T1000 (cell line): ENCODE measurements at places on chromosomes 2 and 18.

DNA sequence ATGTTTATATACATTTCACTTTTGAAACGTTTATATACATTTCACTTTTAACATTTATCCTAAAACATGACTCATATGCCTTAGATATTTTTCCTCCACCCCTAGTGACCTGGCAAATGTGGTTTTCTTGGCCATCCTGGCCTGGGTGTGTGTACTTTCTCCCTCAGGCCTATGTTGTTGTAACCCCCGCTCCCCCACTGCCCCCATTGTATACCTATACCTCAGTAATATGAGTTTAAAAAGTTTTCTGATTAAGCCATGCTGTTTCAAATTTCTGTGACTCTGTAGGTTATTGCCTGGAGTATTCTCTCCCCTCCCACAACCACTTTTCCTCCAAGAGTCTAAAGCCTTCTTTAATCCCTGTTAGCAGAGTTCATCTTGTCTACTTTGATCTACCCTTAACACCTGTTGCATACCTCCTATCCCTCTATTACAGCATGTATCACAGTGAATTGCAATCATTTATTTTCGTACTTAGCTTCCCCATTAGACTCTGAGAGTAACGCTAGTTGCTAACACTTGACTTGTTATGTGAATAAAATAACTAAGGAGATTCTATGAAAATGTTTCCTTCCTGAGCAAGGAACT is 67.9 kb downstream of the LCLAT1 start:
- no peak for DNase-seq

- DNase-seq, result no peak
Observed at GRCh38 chr18:44909191-44909719, 228.6 kb downstream of the SETBP1 start.

GRCh38 chr18:25360301-25360899 is 8.4 kb upstream of the ZNF521 start:
- no peak for DNase-seq

- DNase-seq, result no peak
Observed at GRCh38 chr18:35106845-35107148, 65.6 kb downstream of the MAPRE2 start.

- no peak for DNase-seq
Observed at GRCh38 chr2:42171396-42171980, 2.3 kb downstream of the EML4 start.

- DNase-seq, result no peak
Observed at GRCh38 chr2:147614471-147614870, 230.4 kb upstream of the ACVR2A start.

DNA sequence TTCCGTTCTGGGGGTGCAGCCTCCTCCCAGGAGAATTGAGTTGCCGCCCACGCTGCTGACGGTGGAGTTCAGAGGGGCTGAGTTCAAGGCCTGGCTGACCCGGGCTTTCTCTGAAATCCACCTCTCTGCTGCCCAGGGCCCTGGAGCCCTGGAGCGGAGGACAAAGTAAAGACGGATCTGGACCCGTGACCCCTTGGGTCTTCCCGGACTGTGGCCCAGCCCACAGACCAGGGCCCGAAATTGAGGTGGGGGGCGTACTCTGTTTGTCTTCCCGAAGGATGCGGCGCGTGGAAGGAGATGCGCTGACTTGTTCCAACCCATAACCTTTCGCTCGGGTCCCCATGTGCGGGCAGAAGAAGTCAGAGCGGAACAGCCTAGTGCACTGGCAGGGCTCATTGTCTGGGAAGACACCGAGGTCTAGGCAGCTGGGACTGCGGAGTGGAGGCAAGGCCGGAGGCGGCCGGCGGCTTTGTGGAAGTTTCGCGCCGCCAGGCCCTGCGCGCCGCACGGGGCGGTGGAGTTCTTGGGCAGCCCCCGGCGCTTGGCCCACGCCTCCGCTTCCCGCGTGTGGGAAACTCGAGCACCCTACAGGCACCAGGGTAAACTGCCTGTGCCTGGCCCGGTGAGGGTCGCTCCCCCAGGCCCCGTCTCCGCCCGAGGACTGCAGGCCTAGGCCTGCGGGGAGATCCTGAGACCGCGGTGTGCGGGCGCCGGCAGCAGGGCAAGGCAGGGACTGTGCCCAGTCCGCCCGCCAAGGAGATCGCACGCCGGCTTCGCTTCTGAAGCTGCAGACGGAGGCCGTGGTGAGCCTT is 9.8 kb downstream of the POU3F3 start:
- no peak for DNase-seq

- no peak for DNase-seq
Observed at GRCh38 chr2:21820271-21820670, 696.5 kb downstream of the TDRD15 start.

DNA sequence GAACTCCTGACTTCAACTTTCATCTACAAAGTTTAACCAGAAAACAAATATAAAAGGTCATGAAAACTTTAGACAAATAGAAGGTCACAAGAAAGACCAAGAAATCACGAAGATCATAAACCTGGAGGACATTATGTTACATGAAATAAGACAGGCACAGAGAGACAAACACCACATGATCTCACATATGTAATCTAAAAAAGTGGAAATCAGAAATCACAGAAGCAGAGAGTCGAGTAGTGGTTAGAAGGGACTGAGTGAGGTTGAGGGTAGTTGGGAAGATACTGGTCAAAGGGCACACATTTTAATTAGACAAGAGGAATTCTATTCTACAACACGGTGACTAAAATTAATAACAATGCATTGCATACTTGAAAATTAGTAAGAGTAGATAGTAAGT is 1.4 kb downstream of the GCFC2 start:
- no peak for DNase-seq

- no peak for DNase-seq
Observed at GRCh38 chr2:109193807-109194619, 65.0 kb downstream of the SH3RF3 start.

DNA sequence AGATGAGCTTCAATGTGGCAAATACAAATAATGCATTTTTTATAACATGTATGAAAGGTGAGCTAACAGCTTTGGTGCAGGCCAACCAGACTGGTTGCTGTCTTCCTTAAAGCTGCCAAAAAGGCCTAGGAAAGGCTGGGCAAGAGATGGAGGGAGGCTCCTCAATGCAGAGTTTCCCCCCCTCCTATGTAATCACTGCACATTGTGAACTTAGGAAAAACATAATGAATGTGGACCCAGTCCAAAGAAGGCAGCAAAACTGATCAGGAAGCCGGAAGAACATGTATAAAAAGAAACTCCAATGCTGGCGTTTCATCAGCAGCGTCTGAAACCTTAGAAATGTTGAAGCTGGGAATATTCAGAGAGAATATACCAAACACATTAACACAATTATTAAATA is 84.2 kb upstream of the LYPD6 start:
- DNase-seq, result no peak

GRCh38 chr18:53797998-53798495 is 426.4 kb downstream of the MBD2 start:
- DNase-seq, result no peak

DNA sequence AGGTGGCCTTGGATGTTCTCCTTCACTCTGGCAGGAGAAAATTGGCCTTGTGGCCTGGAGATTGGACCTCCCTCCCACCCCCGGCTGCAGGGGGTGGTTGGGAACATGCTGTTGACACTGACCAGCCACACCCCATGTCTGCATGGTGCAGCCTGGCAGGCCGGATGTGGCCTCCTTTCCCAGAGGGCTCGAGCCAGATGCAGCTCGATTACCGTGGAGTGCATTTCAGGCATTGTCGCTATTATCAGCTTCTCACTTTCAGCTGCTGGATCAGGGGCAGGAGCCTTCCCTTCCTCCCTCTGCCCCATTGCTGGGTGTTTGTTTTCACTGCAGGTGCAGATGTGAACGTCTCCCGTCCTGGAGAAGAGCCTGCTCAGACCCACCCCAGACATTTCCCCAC is 211.0 kb upstream of the SIX2 start:
- no peak for DNase-seq

- no peak for DNase-seq
Observed at GRCh38 chr2:6492573-6492972, 373.1 kb downstream of the CMPK2 start.

GRCh38 chr2:233060501-233060979 is 398 bp downstream of the INPP5D start:
- DNase-seq, result no peak

GRCh38 chr2:215272918-215273317 is 38.9 kb upstream of the ATIC start:
- DNase-seq, result no peak

DNA sequence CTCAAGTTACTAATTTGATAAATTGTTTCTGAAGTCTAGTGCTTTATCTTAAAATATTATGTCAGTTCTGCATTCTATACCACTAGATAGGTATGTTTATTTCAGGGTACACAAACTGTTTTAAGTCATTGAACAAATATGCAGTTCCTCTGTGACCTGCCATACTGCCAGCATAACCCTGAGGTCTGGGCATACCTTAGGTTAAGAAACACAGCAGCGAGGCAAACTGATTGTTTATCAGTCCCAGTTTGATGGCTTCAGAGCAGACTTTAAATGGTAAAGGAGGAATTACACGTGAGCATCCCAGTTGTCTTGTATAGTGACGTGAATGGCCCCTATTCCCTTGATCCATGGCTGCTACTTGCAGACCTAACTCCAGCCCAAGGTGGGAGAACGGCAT is 186.4 kb upstream of the LRRTM1 start:
- DNase-seq, result no peak

DNA sequence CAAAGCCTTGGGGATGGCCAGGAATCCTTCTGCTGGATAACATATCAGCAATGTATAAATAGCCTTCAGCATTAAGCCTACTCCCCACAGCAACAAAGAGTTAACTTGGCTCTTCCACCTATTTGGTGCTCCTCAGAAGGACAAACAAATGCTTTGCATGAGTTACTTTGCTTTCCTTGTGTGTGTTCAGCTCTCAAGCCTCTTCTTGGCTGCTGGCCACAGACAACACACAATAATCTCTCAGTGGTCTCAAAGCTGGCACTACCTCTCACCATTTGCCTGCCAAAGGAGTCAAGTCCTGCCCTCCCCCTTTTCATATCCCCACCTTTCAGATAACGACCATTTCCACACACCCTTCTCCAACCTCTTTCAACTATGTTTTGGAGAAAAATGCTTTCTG is 17.5 kb downstream of the FTCDNL1 start:
- no peak for DNase-seq
